ENCODE measurements at places on chromosomes 12 and 14.
A peak's percentile ranks its signal among the peaks of the same experiment; 100 is the strongest.

- DNase-seq: no peak
These were observed 80.8 kb downstream of the MNAT1 start for GRCh38 chr14:60815371-60815770.

DNA sequence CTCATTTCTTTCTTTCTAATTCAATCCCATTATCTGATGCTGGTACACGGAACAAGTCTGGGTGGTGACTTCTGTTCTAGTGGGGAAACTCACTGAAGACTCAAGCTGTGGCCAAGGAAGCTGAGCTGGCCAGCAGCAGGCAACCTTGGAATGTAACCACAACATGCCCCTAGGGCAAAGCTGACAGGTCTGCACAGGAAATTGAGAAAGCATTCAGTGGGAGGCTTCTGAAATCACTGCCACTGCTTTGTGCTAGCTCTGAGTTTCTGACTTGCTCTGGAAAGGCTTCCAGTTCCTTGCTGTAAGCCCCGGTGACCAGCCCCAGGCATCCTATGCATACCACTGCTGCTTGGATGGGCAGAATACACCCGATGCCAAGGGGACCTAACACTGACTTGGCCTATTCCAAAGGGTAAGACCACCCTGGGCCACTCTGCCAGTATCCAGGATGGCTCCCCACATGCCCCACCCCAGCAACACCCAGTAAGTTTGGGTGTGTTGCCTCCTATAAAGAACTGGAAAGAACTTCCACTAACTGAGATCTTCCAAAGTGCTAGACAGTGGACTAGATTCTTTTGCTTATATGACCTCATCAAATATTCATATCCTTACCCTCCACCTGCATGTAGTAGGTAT is 84.5 kb upstream of the CDKN3 start:
- DNase-seq: peak; percentile 45

- no peak for DNase-seq
These were observed 2.6 kb downstream of the GDF11 start for GRCh38 chr12:55745361-55746173.

DNA sequence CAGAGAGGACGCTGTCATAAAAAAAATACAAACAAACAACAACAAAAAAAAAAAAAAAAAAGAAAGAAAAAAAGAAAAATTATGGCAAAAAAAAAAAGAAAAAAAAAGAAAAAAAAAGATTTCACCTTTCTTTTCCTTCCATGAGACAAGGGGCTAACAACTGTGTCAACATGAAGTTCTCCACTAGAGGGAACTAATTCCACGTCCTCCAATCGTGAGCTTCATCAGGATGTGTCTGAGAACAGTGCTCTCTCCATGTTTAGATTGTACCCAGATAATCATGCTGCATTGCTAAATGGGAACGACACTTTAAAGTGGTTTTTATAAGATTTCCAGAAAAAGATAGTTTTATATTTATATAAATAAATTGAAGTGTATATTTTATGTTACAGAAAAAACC is 96.2 kb upstream of the PTPRB start:
- DNase-seq: no peak

DNA sequence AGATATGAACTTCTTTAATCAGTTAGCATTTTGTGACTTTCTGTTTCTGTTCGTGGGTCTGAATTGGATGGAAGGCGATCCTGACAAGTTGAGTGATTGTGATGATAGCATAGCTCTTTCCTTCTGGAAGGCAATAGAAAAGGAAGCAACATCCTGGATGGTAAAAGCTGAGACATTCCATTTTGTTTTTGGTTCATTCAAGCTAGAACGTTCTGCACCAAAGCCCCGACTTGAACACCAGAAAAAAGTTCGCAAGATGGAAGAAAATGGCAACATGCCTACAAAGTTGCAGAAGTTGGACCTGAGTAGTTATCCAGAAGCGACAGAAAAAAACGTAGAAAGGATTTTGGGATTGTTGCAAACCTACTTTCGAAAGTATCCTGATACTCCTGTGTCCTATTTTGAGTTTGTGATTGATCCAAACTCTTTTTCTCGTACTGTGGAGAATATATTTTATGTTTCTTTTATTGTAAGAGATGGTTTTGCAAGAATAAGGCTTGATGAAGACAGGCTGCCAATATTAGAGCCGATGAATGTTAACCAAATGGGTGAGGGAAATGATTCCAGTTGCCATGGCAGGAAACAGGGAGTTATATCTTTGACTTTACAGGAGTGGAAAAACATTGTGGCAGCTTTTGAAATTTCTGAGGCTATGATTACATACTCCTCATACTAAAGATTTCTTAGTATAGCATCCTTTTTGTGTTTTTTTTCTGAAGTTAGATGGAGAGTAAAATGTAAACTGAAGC is 896 bp downstream of the EID3 start:
- no peak for DNase-seq

GRCh38 chr14:75138492-75138891 is 11.6 kb upstream of the NEK9 start:
- DNase-seq: no peak

- no peak for DNase-seq
These were observed 8.3 kb downstream of the FMNL3 start for GRCh38 chr12:49698619-49699545.

All from AG04449 (cell line).